Astrocyte (in vitro differentiated cells and primary cell): ENCODE measurements at places on chromosomes 16 and 17.

DNA sequence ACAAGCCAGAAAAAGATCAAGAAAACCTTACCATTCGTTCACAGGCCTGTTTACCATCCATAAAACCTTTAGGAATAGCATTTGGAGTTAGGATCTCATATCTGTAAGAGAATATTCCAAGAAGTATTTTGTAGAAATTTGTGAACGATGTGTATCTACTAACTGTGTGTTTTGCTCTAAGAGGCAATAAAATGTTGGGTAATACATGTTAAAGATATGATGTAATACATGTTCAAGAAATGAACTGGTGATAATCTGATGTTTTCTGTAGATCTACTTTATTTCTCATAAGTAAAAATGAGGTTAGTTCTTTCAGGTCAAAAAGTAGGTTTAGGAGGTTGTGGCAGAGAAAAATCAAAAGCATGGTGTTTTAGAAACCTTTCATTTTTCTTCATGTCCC is 83.2 kb downstream of the NDEL1 start:
- no peak for DNase-seq

- DNase-seq, result peak; percentile 12
Measured at GRCh38 chr17:50559674-50560184, 786 bp upstream of the CACNA1G start.

DNA sequence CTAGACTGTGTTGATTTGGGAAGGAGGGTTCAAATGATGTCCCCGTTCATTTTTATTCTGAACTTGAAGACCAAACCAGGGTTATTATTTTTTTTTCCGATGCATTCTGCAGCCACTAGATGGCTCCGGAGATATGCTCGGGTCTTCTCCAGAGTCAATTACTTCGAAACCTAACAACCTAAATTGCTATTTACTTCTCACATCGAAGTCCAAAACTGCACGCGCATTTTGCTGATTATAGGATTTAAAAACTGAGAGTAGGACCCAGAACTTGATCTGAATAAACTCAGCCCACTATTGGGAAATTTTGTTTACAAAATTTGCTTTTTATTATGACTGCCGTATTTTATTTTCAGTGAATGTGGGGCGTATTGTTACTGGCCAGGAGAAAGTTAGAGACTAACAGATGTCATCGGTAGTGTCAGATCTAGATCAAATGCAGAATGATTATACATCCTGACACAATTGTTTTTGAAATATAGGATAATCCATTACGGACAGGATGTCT is 263.8 kb downstream of the HS3ST3A1 start:
- peak; percentile 67 for DNase-seq

DNA sequence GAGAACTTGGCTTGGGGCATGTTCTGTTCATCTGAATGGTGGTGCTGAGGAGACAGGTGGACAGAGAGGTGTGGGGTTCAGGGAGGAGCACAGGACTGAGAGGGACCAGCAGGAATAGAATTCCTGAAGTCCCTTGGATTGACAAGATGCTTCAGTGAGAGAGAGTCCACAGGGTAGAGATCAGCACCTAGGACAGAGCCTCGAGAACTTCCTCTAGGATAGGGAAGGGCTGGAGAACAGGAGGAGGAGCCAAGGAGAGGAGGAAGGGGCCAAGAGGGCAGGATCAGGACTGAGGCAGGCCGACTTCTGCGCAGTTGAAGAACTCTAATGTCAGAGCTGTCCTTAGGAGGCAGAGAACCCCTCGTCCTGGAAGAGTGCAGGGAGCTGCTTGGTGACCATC is 138.4 kb downstream of the PRKCB start:
- no peak for DNase-seq

DNA sequence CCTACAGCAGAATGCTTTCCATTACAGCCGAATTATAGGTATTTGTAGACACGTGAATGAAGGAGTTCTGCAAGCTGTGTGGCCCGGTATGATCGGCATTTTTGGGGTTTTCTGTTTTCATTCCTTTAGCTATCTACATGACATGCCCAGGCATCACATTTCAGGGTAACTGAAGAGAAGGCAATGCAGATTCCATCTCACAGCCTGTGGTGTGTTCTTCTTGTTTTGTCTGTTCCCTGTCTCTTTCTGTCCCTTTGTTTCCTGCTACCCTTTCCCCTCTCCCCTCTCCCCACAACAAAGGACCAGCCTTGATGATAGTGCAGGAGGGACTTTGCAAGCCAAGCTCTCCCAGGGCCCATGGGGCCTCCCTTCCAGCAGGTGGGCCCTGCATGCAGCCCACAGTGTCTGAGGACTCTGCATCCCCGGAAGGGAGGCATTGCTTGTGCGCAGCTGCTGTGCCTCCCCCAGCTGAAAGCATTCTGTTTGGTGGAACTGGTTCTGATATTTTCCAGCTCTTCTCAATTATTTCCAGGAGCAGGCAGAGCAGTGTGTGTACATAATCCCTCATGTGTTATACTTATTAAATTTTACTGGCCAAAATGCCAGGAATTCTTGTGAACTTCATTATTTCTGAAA is 207.4 kb downstream of the RPTOR start:
- DNase-seq, result peak; percentile 46

GRCh38 chr16:51900221-51900780 is 646.6 kb downstream of the TOX3 start:
- no peak for DNase-seq

DNA sequence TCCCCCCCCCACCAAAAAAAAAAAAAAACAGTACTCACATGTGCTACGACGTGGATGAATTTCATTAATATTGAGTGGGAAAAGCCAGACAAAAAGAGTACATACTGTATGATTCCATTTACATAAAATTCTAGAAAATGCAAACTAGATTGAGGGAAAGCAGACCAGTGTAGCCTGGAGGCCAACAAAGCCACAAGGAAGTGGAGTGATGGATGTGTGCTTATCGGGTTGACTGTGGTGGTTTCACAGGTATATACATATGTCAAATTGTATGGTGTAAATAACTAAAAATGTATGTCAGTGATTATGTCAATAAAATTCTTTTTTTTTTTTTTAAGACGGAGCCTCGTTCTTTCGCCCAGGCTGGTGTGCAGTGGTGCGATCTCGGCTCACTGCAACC is 1.9 kb upstream of the PLD6 start:
- DNase-seq, result no peak

- DNase-seq, result peak; percentile 56
Measured at GRCh38 chr16:50152807-50153595, at the start of gene TENT4B. Gene TENT4B, plus strand, starts transcription at chr16:50153306. Its CDS starts 316 bp downstream, at chr16:50153622.

GRCh38 chr17:9408868-9409829 is 166.5 kb downstream of the STX8 start:
- DNase-seq, result no peak

DNA sequence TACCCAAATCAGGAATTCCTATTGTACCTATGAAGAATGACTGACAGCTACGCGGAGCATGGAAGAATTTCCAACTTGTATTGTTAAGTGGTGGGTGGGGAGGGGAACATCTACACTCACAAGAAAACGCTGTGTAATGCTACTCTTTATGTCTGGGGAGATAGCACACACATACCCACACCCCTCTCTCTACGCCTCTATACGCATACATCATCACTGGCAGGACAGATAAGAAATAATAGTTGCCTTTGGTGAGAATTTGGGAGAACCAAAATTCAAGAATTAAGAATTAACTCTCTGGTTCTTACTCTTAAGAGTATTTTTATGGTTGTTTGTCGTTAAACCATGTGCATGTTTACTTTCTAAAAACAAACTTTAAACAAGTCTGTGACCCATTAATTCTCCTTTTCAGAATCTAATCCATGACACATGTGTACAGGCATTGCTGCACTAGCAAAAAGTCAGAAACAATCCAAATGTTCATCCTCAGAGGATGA is 33.9 kb downstream of the CREBBP start:
- no peak for DNase-seq

DNA sequence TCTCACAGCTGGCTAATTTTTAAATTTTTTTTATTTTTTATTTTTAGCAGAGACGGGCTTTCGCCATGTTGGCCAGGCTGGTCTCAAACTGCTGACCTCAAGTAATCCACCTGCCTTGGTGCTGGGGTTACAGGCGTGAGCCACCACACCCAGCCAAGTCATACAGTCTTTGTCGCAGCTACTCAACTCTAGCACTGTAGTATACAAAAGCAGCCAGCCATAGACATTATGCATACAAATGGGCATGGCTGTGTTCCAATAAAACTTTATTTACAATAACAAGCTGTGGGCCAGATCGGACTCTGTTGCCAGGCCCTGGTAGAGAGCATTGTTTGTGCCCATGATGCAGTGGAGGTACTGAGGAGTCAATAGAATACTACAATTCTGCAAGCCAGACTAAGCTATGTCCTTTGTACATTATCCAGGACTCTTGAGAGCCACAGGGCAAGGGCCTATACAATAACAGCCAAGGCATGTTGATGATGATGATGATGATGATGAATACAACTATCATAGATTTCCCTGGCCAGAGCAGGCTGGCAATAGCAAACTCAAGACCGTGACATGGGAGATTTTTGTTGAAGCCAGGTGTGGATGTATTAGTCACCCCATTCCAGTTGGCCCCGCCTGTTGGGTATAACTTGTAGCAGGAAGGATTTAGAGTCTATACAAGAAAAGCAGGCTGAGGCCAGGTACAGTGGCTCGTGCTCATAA is 101.8 kb downstream of the MYH11 start:
- no peak for DNase-seq

DNA sequence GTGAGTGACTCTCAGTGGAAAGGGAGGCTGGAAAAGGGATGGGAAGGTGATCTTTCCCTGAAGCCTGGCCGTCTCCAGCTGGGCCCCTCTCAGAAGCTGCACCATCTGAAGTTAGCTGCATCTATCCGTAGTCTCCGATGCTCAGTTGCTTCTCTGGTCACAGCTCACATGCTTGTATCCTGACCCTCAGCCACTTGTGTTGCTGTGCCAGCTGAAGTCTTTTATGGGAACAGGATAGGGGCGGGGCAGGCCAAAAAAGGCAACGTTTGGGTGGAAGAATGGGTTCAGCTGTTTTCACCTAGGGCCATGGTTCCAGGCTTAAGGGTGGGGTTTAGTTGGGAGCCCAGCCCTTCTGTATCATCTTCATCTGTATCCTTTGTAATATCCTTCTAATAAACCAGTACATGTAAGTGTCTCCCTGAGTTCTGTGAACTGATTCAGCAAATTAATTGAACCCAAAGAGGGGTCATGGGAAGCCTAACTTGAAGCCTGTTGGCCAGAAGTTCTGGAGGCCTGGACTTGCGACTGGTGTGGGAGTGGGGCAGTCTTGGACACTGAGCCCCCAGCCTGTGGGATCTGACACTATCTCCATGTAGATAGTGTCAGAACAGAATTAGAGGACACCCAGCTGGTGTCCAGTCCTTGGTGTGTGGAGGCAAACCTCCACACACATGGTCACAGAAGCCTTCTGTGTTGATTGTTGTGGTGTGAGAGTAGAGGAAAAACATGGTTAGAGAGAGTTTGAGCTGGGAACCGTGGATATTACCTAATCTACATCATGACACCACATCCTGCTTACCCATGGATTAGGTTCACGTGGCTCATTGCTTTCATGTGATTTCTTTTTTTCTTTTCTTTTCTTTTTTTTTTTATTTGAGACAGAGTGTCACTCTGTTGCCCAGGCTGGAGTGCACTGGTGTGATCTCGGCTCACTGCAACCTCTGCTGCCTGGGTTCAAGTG is 49.3 kb upstream of the FBXO47 start:
- no peak for DNase-seq

GRCh38 chr16:27414788-27415431 is 12.9 kb downstream of the IL21R start:
- no peak for DNase-seq

GRCh38 chr17:57201481-57201880 is 54.8 kb upstream of the MSI2 start:
- DNase-seq, result no peak

DNA sequence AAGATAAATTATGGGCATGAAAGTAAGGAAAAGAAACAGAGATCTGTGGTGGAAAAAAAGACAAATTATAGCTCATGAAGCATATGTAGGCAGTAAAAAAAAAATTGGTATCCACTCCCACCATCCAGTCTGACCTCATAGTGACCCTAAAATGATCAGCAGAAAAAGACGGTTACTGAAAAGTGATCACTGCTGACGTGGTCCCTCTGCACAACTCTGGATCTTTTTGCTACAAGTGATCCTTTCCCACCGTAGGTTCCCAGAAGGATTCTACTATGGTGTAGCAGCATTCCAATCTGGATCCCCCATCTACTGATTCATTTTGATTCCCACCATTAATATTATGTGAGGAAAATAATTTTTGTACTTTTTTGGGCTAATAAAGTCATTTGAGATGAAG is 10.9 kb upstream of the CHST6 start:
- no peak for DNase-seq

DNA sequence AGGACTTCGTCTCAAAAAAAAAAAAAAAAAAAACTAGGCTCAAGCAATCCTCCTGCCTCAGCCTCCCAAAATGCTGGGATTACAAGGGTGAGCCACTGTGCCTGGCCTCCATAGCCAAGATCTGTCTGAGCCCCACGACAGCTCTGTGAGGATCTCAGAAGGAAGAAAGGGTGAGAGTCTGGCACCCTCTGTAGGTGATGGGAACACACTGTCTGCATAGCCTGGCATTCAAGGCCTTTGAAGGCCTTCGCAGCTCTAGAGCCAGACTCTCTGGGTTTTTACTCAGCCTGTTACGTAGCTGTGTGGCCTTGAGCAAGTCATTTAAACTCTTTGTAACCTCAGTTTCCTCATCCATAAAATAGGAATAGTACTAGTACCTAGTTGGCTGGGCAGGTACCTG is 6.3 kb upstream of the XPO6 start:
- no peak for DNase-seq

DNA sequence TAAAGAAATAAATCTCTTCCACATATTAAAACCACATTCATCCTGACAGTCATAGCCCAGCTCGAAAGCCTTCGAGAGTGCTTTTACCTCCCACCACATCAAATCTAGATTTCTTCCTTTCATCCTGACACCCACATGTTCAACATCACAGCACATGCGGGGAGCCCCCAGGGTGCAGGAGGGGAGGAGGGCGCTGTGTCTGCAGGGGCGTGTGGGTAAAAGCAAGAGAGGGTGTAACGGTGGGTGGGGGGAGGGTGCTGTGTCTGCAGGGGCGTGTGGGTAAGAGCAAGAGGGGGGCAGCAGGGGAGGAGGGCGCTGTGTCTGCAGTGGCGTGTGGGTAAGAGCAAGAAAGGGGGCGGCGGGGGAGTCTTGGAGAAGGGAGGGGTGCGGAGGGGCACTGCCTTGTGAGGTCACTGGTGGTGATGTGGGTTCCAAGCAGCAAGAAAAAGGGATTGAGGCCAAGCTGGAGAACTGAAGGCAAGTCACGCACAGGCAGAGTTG is 34.7 kb downstream of the ADCY9 start:
- no peak for DNase-seq

DNA sequence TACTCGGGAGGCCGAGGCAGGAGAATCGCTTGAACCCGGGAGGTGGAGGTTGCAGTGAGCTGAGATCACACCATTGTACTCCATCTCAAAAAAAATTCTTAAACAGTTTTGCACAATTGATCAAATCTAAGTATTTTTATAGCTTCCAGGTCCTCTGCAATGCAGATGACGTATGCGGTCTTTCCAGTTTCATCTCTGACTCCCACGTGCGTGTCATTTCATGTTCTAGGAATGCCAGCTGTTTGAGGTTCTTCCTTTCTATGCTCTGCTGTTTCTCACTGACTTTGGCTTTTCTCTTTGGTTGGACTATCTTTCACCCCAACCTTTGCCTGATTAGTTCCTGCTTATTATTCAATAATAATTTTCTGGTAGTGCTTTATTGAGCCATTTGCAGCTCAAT is 16.2 kb downstream of the CHP2 start:
- DNase-seq, result no peak

GRCh38 chr16:66382171-66382965 is 15.9 kb downstream of the CDH5 start:
- peak; percentile 96 for DNase-seq

- DNase-seq, result no peak
Measured at GRCh38 chr16:51756447-51757123, 605.5 kb upstream of the SALL1 start.

GRCh38 chr17:43070257-43070656 is 45.2 kb downstream of the RND2 start:
- DNase-seq, result no peak

GRCh38 chr16:590815-591200 is 942 bp downstream of the RAB40C start:
- no peak for DNase-seq
